ENCODE measurements at places on chromosomes 12 and 14.

DNA sequence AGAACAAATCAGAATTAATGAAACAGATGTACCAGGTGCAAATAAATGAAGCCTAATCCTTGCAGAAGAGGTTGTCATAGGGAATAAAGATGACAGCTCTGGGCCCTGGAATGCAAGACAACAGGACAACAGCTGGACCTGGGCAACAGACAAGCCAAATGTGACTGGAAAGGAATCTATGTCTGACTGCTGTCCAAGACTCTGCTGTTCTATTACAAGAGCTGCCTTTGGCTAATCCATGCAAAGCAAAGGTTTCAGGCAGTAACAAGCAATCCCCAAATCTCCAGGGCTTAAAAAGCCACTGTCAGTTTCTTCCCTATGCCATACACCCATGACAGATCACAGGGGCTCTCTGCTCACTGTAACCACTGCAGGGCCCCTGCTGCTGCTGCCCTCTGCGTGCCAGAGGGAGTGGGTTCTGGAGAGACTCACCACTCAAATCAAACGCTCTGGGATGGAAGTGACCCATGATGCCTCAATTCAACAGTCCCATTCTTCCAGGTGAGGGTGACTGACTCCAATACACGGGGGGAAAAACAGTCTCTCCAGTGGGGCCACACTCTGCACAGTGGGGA, 218.9 kb upstream of the SFSWAP start:
- no peak for DNase-seq

- DNase-seq: no peak
Observed at GRCh38 chr12:101995684-101996083, 66.1 kb downstream of the WASHC3 start.

DNA sequence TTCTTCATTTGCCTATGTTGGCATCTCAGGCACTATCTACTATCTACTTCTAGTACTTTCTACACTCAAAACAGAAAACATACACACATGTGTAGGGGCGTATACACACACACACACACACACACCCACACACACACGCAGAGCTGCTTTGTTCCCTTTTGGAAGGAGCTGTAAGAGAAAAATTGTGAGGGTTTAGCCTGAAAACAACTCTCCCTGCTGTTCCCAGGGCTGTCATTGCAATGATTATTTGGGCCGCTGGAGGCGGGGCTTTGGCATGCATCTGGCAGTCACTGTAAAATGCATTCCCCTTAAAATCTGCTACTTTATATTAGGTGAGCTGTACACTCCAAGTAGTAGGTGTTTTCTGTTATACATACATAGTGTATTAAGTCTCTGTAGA, 29.1 kb upstream of the SLC38A2 start:
- peak; percentile 58 for DNase-seq

DNA sequence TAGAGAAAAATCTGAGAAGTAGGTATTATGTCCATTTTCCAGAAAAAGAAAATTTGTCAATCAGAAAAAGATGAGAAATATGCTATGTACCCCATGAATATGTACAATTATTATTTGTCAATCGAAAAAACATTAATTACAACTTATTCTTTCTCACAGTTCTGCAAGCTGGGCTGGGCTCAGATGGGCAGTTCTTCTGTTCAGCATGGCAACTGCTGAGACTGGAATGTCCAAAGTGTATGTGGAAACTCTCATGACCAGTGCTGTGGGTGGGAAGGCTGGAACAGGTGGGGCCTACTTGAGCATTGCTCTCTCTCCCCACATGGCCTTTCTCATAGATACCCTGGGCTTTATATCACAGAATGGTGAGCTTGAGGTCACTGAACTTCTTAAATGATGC, 450.3 kb upstream of the TBX3 start:
- no peak for DNase-seq

GRCh38 chr12:44053549-44054127, 217.8 kb downstream of the TMEM117 start:
- no peak for DNase-seq
